AML-193 (cell line): ENCODE measurements at places on chromosomes 1 and 21.

GRCh38 chr1:93597709-93598108 lies 83.9 kb downstream of the BCAR3 start:
- DNase-seq: no peak

GRCh38 chr1:232263452-232263851 lies 366.5 kb downstream of the SIPA1L2 start:
- no peak for DNase-seq

GRCh38 chr1:67618285-67619018 lies 66.5 kb upstream of the GADD45A start:
- no peak for DNase-seq

GRCh38 chr1:225476100-225476511 lies 48.3 kb upstream of the LBR start:
- DNase-seq: no peak

DNA sequence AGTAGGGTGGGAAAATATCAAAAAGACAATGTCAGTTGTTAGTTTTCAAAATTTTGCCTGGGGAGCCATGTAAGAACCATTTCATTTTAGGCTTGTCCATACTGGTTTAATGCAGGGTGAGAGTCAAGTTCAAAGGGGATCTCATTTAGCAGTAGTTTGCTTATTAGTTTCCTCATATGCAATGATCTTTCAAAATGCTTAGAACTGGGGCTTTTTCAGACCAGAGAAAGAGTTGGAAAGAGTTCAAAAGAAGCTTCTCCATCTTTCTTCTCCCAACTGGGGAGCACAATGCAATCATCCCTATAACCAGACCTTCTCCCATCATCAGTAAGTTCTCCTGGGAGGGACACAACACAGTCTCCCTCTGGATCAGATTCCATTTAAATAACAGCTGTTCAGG lies 16.5 kb upstream of the SLC30A1 start:
- no peak for DNase-seq

DNA sequence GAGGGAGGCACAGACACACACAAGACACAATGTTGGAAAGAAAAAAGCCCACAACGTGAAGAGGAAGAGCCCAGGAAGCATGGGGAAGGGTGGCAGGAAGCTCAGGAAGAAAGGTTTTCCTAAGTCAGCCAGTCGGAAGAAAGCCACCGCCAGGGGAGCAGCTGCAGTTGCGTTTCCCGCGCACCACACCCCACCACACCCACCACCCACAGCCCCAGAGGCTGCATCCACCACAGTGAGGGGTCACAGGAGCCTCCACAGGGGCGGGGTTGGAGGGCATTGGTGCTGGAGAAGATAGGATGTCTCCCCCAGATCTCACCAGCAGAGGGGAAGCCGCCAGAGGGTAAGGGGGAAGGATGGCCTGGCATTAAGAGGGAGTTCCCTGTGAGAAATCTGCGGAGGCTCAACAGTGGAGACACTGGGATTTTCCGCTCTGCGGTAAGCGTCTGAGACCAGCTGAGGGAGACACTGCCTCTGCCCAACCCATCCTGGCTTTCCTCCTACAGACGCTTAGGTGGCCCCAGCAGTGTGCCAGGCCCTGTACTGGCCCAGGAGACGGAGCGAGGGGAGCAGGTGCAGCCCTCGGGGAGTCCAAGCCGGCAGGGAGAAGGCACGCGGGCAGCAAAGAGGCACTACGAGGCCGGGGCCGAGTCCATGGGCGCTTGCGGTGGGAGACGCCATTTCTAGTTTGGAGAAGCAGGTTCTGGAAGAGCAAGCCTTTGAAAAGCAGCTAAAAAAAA lies 19.8 kb downstream of the PGLYRP3 start:
- no peak for DNase-seq

DNA sequence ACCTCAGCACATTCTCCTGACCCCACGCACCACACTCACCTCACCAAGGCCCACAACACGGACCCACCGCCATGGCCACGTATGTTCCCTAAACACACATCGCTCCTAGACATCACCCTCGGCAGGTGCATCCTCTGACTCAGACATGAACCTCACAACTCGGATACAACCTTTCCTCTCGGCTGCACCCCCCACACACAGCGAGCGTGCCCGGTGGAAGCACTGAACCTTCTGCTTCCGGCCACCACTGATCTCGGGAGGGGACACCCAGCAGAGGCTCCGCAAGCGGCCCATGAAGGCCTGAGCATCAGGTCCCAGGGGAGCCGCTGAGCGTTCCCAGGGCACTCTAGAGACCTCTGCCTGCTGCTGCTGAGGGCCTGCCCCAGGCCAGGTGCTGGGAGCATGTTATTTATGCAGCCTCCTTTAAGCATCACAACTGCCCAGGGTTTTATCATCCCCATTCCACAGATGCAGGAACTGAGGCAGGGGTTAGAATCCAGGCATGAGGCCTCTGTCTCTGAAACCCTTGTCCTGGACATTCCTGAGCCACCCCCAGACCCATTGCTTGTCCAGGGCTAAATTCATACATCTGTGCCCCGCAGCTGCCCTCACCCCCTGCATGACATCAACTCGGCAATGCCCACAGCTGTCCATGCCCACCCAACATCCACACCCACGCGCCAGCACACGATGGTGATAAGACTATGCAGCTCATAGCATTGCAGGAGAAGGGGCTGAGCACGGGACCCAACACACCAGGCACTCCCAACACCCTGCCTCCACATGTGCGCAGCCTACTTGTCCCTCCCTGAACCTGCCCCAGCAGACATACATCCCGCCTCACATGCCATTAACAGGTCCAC lies 27.0 kb downstream of the SDC3 start:
- no peak for DNase-seq

GRCh38 chr21:41482301-41482700 lies 25.7 kb downstream of the TMPRSS2 start:
- no peak for DNase-seq

DNA sequence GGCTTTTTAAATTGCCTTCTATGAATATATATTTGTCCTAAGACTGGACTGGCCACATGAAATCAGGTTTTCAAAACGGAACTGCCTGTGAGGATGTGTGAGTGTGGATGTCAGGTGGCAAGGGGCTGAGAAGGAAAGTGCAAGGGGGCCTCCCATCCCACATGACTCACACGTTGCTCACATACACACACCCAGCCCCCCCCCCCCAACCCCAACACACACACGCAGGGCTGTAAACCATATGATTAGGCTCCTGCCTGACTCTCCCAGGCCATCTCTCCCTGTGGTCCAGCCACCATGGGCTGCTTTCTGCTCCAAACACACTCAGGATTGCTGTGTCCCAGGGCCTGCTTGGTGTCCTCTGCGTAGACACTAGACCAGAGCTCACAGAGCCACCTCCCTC lies 22.4 kb downstream of the DEGS1 start:
- peak; percentile 43 for DNase-seq

DNA sequence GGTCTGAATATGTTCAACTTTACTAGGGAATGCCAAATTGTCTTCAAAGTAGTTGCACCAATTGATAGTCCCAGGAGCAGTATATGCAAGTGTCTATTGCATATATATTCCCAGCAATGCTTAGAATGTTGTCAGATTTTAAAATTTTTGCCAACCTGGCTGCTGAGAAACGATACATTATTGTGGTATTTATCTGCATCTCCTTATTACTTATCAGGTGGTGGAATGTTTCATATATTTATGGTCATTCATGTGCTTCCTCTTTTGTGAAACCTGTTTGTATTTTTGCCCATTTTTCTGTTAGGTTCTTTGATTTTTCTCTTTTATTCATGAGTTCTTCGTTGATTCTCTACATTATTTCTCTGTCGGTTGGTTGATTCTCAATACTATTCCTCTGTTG lies 39.5 kb downstream of the COLGALT2 start:
- DNase-seq: no peak

GRCh38 chr1:10451287-10451686 lies 1.5 kb downstream of the CORT start:
- DNase-seq: no peak

DNA sequence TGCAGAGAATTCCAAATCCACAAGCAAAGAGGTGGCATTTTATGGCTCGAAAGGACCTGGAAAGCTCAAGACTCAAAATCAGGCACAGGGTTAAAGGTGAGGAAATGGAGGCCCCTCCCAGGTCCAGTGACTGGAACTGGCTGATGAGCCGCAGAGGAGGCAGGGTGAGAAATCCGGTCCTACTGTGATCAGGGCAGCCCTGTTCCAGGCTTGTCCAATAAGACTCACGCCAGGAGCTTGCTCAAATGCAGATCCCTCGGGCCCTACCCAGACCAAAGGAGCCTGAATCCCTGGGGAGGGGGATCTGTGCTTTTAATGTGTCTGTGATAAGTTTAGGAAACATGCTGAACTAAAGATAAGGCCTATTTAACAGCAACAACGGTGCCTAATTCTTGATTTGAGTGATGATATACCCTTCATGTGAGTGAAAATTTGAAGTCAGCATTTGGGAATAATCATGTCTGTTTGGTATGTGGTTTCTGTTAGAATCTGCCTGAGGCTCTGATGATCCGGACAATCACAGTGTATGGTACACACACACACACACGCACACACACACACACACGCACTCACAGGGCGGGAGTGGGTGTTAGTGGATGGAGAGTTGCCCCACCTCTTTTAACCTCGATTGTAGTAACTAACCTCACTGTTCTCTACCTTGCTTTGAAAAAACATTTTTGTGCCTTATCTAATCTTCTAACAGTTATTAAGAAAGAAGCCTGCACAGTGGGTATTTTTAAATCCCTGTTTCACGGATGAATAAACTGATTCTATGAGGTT lies 54.1 kb upstream of the LYST start:
- no peak for DNase-seq

GRCh38 chr1:240239309-240239708 lies 147.6 kb downstream of the FMN2 start:
- DNase-seq: no peak

GRCh38 chr1:8867878-8868567 lies 10.5 kb downstream of the ENO1 start:
- DNase-seq: no peak

GRCh38 chr1:185500001-185500626 lies 183.1 kb upstream of the IVNS1ABP start:
- no peak for DNase-seq

DNA sequence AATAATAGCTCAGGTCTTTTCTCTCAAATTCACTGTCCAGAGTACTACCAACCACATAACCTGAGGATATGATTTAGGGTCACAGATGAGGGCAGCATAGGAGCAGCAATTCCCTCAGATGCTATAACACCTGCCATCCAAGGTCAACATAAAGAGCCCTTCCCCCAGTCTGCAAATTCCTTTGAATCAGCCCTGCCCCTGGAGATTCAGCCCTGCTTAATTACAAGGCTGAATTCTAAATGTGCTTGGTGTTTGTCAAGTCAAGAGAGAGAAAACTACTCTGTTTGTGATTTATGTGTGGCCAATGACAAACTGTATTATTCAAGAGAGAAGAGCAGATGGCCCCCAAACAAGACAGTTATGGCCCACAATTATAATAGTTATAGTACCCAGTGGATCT lies 195.7 kb upstream of the ADGRL2 start:
- no peak for DNase-seq

DNA sequence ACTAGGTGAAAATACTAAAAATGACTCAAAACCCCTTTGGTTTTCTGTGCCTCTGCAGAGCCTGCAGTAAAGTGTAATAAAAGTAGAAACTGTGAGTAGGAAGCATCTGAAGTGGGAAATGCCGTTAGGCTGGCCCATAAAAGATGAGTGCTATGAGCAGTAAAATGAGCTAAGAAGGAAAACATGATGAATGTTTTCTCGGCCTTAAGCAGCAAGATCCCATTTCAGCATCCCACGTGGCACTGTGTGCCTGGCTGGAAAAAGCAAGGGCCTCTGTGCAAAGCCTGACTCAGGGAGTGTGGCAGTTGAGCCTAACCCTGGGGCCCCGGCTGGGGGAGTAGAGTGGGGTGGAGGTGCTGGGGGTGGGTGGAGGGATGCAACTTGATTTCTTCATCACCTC lies 109.5 kb downstream of the TBX15 start:
- no peak for DNase-seq

- no peak for DNase-seq
Observed at GRCh38 chr1:77280962-77281361, 857 bp upstream of the AK5 start.

DNA sequence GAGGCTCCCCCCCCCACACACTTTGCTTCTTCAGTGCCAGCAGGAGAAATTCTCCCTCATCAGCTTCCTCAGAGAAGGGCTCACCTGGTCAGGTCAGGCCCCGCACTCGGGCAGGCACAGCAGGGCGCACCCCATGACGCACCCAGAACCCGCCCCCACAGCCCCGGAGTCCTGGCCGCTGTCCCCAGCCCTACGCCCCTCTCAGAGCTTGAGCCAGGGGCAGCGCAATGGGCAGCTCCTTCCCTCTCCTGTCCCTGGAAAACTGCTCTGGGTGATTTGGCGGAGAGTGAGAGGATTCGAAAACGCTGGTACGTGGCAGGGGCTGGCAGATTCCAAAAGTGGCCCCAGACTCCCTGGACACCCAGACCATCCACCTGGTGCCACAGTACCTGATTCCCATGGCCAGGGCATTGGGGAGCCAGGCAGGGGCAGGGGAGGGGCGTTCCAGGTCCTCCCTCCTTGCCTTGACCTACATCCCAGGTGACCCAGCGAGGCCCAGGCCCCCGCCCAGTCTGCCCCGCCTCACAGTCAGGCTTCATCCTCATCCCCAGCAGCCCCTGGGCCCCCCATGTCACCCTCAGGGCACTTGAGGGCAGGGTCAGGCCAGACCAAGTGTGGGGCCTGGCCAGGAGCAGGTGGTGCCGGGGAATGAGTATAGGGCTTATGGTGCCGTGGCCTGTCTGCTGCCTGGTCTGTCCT lies 23.7 kb downstream of the RRP1 start:
- no peak for DNase-seq

DNA sequence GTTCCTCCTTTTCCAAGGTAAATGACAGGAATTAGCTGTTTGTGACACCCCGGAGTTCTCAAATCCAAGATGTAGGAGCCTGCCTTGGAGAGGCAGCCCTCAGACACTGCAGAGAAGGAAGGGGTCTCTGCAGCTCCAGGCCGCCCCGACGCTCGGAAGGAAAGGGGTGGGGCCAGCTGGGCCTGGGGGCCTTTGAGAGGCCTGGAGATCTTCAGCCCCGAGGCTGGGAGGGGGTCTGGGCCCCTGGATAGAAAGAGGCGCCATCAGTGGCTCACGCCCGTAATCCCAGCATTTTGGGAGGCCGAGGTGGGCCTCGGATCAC lies 1.1 kb upstream of the TNFRSF18 start:
- DNase-seq: no peak

GRCh38 chr1:155250246-155250632 lies 5.0 kb downstream of the ENTREP3 start:
- DNase-seq: no peak
